Stimulated activated CD4-positive, alpha-beta T cell treated with anti-CD3 and anti-CD28 coated beads, Interleukin-15, amount 100 ng/mL, for 1 hour (primary cell): ENCODE measurements at places on chromosomes 7 and 10.
A peak's percentile ranks its signal among the peaks of the same experiment; 100 is the strongest.

- peak; percentile 13 for DNase-seq
These were observed 615 bp downstream of the ARHGAP12 start for GRCh38 chr10:31927884-31928548.

DNA sequence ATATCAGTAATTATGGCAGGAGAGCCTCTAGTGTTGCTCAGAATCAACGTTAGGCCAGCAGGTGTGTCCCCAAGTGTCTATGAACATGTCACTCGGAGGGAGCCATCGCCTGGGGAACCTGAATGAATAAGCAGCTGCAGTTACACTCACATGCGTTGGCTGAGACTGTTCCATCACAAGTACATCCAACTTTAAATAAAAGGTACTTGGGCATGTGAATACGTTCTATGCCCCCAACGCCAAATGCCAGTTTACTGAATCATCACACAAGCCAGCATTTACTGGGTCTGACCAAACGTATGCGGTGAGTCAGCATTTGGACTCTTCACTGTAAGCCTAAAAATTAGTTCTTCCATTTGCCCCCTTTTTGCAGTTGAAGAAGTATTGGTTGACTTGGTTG, 207.6 kb upstream of the PLXNA4 start:
- DNase-seq: no peak

DNA sequence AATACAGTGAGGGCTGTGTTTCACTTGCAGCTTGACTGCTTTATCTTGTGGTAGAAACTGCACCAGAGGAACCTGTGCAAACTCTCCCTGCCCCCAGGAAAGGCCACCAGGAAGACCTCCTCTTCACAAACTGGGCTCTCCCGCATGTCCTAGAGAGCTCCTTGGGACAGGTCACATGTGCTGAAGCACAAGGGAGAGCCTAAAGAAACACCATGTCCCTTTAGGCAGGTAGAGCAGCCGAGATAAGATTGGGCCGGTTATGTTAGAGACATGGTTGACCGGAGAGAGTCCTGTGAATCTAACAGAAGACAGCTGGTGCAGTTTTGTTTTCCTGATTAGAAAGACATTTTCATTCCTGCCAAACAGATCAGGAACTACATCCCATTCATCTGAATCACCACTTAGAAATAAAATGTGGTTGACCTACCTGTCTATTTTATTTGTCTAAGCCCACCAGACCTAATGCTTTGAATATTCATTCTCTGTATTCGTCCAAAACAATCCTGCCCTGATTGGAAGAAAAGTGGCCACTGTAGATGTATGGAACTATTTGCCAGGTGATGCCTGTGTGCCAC, 224.1 kb downstream of the GLI3 start:
- no peak for DNase-seq

- DNase-seq: no peak
These were observed 337.3 kb downstream of the WDR37 start for GRCh38 chr10:1393481-1393880.

- DNase-seq: no peak
These were observed 17.6 kb upstream of the SLC29A3 start for GRCh38 chr10:71301371-71301916.

DNA sequence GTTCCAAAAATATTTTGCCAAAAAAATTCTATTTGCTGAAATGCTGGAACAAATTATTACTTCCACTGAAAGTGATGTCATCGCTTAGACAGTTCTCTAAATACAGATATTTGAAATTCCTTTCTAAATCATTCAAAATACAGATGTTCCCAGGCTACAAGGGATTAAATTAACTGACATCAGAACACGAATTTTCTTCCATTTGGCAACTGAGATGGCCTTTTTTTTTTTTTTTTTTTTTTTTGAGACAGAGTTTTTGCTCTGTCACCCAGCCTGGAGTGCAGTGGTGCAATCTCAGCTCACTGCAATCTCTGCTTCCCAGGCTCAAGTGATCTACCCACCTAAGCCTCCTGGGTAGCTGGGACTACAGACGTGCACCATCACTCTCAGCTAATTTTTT, 57.0 kb downstream of the P4HA1 start:
- DNase-seq: no peak

DNA sequence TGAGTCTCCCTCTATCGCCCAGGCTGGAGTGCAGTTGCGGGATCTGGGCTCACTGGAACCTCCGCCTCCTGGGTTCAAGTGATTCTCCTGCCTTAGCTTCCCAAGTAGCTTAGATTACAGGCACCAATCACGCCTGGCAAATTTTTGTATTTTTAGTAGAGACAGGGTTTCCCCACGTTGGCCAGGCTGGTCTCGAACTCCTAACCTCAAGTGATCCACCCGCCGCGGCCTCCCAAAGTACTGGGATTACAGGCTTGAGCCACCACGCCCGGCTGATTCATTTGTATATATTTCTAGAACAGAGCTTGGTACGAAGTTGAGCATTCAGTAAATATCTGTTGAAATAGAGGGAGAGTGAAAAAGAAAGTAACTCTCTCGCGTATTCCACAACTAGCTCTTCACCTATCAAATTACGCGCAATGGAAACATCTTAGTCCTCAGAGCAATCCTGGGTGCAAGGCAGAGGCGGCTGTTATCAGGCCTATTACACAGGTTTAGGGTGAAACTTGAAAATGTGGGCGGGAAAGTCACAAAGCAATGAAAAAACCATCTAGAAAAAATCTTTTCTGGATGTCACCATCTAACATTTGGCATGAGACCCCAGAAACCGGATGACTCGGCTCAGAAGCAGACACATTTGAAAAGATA, 707 bp upstream of the GHITM start:
- DNase-seq: peak; percentile 12

DNA sequence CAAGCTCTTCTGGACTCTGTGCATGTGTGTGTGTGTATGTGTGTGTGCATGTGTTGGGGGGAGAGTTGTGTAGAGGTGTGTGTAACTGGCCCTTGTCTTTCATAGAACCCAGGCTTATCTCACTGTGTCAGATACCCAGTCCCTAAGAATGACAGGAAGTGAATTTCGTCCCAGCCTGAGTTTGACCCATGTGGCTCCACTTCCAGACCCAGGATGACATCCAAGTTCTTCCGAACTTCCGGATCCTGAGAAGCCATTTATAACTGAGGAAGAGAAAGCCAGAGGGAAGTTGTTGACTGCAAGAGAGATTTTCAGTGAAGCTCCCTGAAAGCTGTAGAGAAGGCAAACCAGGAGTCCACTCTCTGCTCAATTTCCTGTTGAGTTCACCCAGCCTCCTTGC, 53.2 kb downstream of the ADRB1 start:
- no peak for DNase-seq
